PC-3 (cell line): ENCODE measurements at places on chromosomes 5 and 9.

GRCh38 chr5:123545506-123545905 lies 33.5 kb downstream of the CSNK1G3 start:
- no peaks in the 10 kb centered on the region for H3K27me3 ChIP-seq
- DNase-seq = peak; percentile 32
- no peaks in the 10 kb centered on the region for H3K36me3 ChIP-seq
- H3K4me3 ChIP-seq = no peak overlapping the region
- peaks cover 17% of the 10 kb centered on the region; the same call in 1 of the 2 replicates for H3K4me1 ChIP-seq

DNA sequence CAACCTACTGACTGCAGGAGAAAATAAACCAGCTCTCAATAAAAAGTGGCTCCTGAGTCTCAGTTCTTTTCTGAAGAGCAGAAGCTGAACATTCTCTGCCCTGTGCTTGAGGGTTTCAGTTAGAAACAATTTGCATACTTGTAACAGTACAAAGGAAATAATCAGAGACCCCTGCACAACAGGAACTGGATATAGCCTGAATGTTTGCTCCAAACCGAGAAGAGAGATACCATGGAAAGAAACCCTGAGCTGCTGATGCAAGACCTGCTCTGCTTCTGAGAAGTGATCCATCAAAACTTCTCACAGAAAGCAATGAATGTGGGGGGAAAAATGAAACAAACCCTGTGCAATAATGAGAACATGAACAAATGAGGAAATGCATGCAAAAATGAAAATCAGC lies 592.9 kb downstream of the SEMA5A start:
- no peaks in the 10 kb centered on the region for H3K27me3 ChIP-seq
- H3K27ac ChIP-seq = no peak overlapping the region
- no peak for DNase-seq
- no peaks in the 10 kb centered on the region for H3K4me1 ChIP-seq
- H3K36me3 ChIP-seq = no peaks in the 10 kb centered on the region

DNA sequence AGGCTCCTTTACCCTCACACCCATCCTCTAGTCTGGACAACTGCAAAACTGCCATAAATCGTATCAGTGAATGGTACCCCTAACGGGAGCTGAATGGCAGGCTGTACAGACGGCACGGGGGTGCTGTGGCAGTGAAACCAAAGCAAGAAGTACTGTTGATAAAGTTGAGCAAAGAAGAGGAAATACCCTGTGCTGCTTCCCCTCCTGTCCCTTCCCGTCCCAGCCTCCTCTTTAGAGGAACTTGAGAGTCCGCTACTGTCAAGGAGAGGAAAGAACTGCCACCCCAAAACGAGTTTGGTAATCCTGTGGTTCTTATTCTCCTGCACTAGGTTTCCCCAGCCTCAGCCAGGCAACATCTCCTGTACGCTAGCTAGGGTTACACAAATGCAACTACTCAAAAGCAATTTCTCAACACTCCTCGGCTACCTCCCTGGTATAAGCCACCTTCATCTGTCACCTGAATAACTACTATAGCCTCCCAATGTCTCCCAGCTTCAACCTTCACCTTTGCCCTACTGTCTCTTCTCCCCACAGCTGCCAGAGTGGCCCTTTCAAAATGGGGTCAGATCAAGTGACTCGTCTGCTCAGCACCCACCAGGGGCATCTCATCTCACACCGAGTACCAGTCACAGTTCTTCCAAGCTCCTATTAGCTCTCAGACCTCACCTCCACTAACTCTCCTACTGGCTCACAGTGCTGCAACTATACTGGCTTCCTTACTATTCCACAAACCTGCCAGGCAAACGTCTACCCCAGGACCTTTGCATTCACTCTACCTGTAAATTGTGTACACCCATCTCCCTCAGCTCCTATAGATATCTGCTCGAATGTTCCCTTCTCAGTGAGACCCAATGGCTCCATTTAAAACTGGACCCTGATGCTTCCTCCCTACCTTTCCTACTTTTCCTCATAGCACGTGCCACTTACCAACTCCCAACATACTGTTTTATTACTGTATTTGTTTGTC lies 4.1 kb downstream of the GLRX start:
- H3K36me3 ChIP-seq = peaks cover 5% of the 10 kb centered on the region; the same call in 1 of the 2 replicates
- no peaks in the 10 kb centered on the region for H3K27me3 ChIP-seq
- H3K27ac ChIP-seq = peak overlapping the region; percentile 83
- H3K4me1 ChIP-seq = peaks cover 30% of the 10 kb centered on the region
- H3K4me3 ChIP-seq = peak overlapping the region; percentile 42; the same call in 1 of the 2 replicates
- DNase-seq = no peak

- H3K4me1 ChIP-seq = no peaks in the 10 kb centered on the region
- no peak overlapping the region for H3K27ac ChIP-seq
- H3K36me3 ChIP-seq = no peaks in the 10 kb centered on the region
- H3K27me3 ChIP-seq = 0 out of 2 replicates have a peak, but pooled peaks cover 25% of the 10 kb centered on the region
- H3K4me3 ChIP-seq = no peak overlapping the region
Measured at GRCh38 chr5:114238771-114239313, 123.0 kb upstream of the KCNN2 start.
